GDM1 (cell line): ENCODE measurements at places on chromosomes 6 and 20.

- DNase-seq, result no peak
Measured at GRCh38 chr6:169058634-169059033, 195.0 kb downstream of the THBS2 start.

DNA sequence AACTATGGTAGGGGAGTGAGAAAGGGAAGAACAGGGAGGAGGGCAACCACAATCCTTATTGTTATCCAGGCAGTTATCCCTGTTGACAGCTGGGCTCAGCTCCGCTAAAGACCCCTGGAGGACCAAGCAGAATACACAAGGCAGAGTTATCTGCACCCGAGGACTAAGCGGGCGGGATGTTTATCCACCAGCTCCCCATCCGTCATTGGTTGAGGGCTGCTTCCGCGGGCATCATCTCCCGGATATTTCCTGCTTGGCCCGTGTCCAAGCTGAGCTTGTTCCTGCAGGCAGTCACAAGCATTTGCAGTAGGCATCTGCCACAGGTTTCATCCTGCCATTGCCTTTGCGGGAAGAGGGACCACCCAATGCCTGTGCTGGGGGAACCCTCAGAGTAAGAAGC lies 102.1 kb downstream of the DLGAP4 start:
- DNase-seq, result no peak

DNA sequence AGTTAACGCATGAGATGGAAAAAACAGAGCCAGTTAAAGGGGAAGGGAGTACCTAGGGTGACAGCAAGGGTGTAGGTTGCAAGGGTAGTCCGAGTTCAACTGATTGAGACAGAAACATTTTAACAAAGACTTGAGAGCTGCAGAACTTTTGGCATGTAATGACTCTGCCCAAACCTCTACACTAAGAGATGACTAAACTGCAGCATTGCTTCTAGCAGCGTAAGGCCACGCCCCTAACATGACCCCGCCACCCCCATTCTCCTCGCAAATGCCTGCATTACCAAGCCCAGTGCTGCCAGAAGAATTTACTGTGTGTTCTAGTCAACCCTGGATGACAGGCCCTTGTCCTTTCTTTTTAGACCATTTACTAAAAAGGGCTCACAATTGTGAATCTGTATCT lies 6.3 kb upstream of the HINT3 start:
- DNase-seq, result no peak

- no peak for DNase-seq
Measured at GRCh38 chr6:150692604-150693003, 92.9 kb downstream of the PLEKHG1 start.

- no peak for DNase-seq
Measured at GRCh38 chr6:152680151-152680550, 17.5 kb upstream of the MYCT1 start.

DNA sequence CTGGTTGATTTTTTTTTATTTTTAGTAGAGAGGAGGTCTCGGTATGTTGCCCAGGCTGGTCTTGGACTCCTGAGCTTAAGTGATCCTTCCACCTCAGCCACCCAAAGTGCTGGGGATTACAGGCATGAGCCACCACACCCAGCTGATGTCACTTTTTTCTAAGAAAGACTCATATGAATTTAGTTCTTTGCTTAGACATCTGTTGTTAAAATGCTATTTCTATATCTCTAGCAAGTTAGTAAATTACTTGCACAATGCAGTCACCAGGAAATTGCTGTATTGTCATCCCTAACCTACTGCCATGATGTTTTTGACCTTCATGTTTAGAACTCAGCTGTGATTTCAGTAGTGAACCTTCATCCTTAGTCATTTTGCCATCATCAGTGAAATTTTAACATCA lies 5.7 kb downstream of the KDM1B start:
- DNase-seq, result no peak

- no peak for DNase-seq
Measured at GRCh38 chr6:1384549-1385128, 4.7 kb upstream of the FOXF2 start.

DNA sequence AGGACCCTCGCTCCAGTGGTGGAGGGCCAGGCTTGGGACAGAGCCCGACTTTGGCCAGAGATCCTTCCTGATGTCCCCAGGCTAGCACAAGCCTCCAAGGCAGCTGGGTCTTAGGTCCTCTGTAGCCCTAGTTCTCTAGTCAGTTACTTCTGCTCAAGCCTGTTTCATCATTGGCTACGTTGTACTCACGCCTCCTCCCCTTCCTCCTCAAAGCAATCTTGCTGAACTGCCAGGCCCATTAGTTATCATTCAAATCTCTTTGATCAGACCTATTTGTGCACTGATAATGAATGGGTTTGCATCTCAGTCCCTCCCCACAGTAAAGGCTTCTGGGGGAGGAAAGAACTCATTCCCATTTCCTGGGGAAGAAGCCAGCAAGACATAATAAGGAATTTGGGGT lies 256.8 kb downstream of the NFATC2 start:
- no peak for DNase-seq

GRCh38 chr6:36733300-36733699 lies 35.7 kb downstream of the RAB44 start:
- DNase-seq, result no peak

DNA sequence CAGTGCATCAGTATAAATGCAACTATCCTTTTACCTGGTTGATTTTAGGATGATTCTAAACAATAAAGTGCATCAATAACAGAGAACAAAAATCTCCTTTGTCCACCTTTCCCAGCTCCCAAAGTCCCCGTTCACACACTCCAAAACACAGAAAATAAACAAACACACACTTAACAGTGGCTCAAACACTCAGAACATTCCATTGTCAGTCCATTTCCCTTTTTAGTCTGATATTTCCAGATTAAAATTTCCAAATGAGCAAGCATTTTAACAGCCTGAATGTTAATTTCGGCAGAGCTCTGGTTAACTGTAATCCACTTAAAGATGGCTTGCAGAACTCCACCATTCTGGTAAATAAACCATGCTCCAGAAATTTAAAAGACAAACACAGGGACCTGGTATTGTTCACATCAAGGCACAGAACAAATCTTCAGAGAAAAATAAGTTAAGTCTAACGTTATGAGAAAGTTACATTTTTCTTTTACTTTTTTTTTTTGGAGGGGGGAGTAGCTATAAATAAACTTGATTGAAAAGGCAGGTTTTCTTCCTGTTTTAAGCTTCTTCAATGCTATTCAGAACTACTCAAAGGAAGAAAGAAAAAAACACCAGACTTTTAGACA lies 100.8 kb downstream of the DST start:
- no peak for DNase-seq

DNA sequence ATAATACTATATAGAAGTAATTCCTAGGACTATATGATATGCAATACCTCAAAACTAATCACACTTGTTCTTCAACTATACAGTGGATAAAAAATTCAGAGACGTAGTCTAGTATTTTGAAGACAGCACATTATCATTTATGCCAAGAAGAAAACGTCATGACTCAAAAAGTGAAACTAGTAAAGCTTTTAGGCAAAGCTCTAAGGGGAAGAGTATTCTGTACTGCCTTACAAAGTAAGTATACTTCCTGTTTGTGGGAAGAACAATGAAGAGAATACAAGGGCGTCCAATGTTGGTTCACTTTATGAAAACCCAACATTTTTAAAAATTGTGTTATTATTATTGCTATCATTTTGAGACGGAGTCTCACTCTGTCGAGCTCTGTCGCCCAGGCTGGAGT lies 27.9 kb downstream of the LOC128125822 start:
- DNase-seq, result no peak
